ENCODE measurements at places on chromosomes 16 and 17.
A peak's percentile ranks its signal among the peaks of the same experiment; 100 is the strongest.

- DNase-seq: no peak
Measured at GRCh38 chr16:70520612-70521297, 2.6 kb downstream of the COG4 start.

GRCh38 chr17:19513897-19514488 is 19.7 kb upstream of the SLC47A1 start:
- peak; percentile 78 for DNase-seq

DNA sequence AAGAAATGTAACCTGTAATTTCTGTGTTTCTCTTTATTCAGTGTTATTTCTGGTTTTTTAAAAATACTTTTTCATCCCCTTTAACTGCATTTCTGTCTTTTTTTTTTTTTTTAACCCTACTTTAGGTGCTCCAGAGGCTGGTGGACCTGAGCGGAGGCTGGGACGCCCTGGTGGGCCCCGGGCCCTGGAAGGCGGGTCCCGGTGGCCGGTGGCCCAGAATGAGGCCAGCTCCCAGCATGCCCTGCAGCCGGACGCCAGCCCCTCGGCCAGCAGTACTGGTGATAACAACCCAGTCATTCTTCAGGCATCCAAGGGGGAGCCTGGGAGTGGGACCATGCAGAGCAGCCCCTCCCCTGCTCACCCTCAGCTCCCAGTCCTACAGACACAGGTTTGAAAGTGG is 1.5 kb downstream of the SRCAP start:
- no peak for DNase-seq

DNA sequence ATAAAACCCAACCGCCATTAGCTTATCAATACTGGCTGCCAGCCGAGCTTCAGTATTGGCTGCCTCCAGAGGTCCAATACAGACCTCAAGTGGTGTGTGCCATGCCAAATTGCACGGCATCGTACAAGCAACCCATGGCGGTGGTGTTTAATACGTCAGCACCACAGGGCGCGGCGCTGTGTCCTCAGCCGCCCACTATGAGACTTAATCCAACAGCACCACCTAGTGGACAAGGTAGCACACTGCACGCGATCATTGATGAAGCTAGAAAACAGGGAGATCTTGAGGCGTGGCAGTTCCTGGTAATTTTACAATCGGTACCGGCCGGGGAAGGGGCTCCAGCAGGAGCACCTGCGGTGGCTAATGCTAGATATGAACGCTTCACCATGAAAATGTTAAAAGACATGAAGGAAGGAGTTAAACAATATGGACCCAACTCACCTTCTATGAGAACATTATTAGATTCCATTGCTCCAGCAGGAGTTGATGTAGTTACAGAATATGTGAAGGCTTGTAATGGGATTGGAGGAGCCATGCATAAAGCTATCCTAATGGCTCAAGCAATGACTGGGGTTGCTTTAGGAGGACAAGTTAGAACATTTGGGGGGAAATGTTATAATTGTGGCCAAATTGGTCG is 15.4 kb downstream of the FLYWCH1 start:
- peak; percentile 89 for DNase-seq

- peak; percentile 56 for DNase-seq
Measured at GRCh38 chr16:70391881-70392481, 45.3 kb downstream of the DDX19A start.

DNA sequence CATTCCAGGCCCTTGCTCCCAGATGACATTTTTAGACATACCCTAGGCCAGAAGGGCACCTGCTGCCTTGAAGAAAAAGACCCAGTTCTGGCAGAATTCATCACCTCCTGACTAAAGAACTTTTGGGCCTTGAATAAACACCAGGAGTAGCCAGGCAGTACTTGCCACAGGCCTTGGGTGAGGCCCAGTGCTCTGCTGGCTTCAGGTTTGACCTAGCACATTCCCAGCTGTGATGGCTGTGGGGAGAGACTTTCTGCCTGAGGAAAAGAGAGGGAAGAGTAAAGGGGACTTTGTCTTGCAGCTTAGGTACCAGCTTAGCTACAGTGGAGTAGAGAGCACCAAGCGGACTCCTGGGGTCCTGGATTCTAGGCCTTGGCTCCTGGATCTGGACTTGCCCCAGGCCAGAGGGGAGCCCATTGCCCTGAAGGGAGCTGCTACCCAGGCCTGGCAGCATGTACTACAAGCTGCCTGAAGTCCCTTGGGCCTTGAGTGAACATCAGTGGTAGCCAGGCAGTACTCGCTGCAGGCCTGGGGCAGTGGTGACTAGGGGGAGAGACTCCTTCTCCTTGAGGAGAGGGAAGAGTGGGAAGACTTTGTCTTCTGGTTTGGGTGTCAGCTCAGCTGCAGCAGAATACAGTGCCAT is 44.3 kb downstream of the ABCA8 start:
- no peak for DNase-seq

GRCh38 chr17:44345454-44346026 is 438 bp downstream of the GRN start:
- DNase-seq: peak; percentile 76

- DNase-seq: no peak
Measured at GRCh38 chr16:57522960-57523359, 13.4 kb downstream of the CCDC102A start.

- DNase-seq: peak; percentile 84
Measured at GRCh38 chr17:50055426-50056216, at the start of gene ITGA3. TSS of gene ITGA3 (plus strand) at chr17:50056110. CDS start at chr17:50056440, 330 bp downstream.

GRCh38 chr17:58783380-58783779 is 27.7 kb downstream of the PPM1E start:
- DNase-seq: no peak

GRCh38 chr17:47205419-47205963 is 3.7 kb upstream of the MYL4 start:
- DNase-seq: no peak

DNA sequence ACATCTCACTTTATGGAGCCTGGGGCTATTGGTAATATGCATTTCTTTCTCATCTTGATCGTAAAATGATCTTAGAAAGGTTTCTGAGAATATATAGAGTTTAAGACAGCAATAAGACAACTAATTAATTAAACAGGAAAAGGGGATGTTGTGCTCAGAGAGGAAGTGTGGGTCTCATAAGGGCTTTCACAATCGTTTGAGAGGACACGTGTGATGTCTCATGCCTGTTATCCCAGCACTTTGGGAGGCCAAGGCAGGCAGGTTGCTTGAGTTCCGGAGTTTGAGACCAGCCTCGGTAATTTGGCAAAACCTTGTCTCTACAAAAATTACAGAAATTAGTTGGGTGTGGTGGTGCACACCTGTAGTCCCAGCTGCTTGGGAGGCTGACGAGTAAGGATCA is 295.6 kb downstream of the WWOX start:
- DNase-seq: no peak

Data from head of caudate nucleus (tissue), 42 donors.